ENCODE measurements at places on chromosomes 3 and 15. TPM values are rescaled to one million over a fixed set of nuclear protein-coding genes. Genes with fewer than 3 reads are reported as not detected.
A peak's percentile ranks its signal among the peaks of the same experiment; 100 is the strongest.

GRCh38 chr3:141218162-141218835 lies 13.3 kb upstream of the PXYLP1 start:
- no peak for DNase-seq

DNA sequence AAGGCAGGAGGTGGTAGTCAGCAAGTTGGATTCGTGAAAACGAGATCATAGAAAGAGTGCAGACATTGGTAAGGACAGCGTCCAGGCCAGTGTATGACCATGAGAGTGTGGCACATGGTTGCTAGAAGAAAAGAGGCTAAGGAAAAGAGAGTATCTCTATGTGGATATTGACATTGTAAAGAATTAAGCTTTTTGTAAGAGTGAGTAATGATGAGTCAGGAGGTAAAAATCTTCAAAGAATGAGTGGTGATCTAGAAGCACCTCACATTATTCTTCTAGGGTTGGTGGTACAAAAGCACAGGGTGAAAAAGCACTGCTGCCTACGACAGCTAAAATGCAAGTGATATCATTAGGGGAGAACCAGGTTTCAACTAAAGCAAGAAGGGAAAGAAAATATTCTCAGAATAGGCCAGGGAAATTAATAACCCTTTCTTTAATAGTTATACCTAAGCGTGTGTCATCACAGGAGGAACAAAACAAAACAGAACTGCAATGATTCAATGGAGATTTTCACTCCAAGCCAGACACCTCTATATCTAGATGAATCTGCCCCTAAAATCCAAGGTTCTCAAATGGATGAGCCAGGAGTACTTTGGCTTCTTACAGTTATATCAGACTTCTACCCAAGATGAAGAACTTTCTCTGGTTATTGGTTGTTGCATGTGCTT lies 884.7 kb downstream of the NAALADL2 start:
- no peak for DNase-seq

DNA sequence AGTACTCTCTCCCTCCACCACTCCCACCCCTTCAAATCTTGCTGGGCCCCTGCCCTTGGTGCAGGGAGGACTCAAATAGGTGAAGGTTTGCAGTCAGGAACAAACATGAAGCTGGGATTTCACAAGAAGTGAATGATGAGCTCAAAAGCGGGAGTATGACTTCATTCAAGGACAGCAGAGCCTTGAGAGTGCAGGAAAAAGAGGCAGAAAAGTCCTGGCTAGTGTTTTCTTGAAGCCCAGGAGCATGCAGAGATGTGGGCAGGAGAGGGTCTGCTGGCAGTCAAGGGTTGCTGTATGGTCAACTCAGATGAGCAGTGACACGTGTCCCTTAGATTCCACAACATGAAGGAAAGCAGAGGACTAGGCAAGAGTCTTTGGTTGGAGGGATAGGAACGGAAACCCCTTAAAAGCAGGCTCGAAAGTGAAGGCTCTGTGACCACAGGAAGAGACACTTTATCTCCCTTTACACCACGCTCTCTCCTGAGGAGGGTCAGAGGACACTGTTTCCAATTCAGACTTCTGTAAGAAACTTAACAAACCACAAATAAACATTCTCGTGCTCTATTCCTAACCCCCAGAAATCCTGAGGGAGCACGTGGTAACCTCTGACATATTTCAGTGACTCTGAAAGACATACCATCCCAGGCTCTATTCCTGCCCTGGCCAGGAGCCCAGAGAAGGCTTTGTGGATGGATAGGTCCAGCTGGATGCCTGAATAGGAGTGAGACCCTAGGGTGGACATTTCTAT lies 168.0 kb upstream of the NDN start:
- DNase-seq, result no peak

GRCh38 chr3:58332575-58333188 lies at the start of gene PXK:
Gene PXK, plus strand, starts transcription at chr3:58332892. Its CDS starts 97 bp downstream, at chr3:58332989.
- DNase-seq, result peak; percentile 44

DNA sequence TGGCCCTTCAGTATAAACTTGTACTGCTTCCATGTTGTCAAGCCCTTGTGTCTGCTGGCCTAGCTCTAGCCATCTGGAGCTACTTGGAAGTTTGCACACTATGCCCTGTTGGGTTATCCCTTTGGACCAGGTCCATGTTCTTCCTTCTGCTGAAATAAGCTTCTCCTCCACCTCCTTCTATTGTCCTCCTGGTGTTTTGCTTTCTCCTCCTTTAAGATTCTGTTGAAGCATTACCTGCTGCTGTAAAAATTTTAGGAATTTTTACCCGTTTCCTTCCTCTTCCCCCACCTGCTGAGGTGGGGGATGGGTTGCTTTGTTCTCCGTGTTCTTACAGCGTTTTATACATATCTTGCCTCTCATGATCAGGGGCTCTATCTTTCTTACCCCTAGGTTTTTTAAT lies 51.7 kb downstream of the SH3GL3 start:
- DNase-seq, result no peak

EBLN2 gene
- polyA plus RNA-seq, result 3.5 TPM
